ENCODE measurements at places on chromosomes 16 and 17.
A peak's percentile ranks its signal among the peaks of the same experiment; 100 is the strongest.

DNA sequence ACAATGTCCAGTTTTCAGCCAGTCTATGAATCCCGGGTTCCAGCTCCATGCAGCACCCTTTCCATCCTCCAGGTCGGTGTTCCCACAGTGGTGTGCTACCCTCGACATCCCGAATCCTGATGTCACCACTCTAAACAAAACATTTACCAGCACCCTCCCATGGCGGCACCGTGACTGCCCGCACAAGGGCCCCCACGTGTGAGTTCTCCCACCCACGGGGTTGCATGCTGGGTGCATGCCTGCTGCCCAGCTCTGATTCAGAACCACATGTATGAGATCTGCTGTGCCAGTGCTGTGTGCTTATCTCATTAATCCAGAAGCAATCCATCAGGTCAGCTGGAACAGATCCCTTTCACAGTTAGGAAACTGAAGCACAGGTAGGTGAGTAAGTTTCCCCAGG, 57.4 kb downstream of the C16orf78 start:
- peak; percentile 8 for DNase-seq

- DNase-seq = peak; percentile 93
These were observed 22.7 kb downstream of the TMEM235 start for GRCh38 chr17:78253946-78254672.

DNA sequence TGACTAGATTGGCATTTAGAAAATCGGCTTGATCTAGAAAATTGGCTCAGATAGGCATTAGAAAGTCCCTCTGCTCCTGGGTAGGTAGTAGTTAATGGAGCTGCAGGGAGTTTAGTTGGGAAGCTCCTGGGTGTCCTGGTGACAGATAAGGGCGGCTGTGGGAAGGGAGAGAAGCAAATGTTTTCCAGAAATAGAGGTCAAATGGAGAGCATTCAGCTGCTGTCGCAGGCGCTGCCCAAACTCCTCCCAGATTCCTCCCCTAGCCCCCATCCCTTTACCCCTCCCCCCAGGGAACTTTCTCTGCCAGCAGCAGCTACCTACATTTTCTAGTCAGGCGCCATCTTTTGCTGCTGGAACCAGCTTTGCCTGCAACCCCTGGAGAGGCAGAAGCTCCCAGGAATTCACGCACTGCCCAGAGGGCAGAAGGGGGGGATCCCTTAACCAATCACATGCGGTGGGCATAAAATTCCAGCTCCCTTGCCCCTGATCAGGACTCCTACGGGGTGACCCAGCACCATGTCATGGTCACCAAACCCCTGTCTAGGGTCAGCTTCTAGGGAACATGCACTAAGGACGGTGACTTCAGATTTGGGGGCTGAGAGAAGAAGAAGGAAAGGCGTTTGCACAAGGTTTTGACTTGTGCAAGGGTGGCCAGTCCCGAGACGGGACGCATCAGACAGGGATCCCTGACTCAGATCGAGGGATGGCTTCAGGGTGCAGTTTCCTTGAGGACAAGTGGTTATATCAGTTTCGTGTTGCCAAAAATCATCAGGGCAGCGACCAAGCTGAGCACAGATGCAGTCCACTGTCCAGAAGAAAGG, 43.8 kb downstream of the SOCS1 start:
- DNase-seq = no peak

GRCh38 chr17:77303620-77304019, 162.9 kb downstream of the SEC14L1 start:
- DNase-seq = no peak

DNA sequence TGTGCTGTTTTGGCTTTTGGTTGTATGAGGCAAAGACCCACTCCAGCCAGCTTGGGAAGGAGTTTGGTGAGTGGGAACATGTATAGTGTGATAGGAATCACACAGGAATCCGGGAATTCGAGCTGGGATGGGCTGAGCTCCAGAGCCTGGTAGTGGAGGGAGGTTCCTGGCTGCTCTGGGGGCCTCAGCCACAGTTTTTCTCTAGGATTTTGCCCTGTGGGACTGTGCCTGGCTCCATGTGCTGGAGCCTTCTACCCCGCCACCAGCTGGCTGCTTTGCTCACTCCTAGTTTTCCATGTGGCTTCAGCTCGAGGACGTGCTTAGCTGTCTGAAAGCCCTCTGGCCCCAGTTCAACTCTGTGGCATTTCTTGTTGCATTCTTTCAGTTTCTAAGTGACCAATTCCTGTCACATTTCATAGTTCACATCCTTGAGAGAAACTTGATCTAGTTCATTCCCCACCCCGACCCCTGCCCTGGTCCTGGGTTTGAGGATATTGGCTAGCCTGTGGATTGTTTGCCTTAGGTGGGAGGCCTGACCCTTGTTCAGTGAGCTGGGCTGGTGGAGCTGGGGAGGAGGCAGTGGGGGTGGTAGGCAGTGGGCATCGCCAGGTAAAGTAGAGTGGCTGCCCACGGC, 5.0 kb downstream of the SEC14L1 start:
- peak; percentile 84 for DNase-seq

DNA sequence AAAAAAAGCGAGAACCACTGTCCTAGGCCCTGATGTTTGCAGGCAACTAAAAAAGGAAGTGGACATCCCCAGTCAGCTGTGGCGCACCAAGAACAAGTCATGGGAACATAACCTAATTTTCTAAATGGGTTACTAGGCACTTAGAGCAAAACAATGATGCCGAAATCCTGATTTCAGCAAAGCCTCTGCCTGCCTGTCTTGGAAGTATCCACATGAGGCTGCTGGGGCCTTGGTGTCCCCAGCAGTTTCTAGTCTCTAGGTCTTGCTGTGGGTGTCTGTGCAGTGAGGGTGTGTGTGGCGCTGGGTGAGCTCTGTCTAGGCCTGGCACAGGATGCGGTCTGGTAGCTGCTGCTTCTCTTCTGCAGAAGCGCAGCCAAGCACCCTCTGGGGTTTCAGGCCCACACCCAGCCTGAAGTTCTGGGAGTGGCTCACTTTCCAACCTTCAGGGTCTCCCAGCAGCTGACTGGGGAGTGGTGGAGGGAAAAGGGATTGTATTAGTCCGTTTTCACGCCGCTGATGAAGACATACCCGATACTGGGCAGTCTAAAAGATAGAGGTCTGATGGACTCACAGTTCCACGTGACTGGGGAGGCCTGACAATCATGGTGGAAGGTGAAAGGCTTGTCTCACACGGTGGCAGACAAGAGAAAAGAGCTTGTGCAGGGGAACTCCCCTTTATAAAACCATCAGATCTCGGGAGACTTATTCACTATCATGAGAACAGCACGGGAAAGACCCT, 21.1 kb downstream of the STH start:
- DNase-seq = no peak

DNA sequence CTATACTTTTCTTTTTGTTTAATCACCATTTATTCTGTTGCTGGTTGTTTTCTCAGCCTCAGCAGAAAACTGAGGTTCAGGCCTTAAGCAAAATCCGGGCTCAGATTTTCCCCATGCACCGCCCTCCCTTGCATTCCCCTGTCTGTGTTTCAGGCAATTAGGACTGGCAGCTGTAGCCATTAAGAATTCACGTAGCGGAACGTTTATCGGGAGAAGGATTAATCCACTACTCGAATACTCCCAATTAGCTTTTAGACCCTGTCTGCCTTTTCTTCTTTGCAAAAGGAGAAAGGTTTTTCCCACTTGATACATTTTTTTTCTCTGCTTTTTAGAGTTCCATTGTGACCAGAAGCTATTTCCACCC, 173.1 kb downstream of the RPTOR start:
- DNase-seq = no peak

DNA sequence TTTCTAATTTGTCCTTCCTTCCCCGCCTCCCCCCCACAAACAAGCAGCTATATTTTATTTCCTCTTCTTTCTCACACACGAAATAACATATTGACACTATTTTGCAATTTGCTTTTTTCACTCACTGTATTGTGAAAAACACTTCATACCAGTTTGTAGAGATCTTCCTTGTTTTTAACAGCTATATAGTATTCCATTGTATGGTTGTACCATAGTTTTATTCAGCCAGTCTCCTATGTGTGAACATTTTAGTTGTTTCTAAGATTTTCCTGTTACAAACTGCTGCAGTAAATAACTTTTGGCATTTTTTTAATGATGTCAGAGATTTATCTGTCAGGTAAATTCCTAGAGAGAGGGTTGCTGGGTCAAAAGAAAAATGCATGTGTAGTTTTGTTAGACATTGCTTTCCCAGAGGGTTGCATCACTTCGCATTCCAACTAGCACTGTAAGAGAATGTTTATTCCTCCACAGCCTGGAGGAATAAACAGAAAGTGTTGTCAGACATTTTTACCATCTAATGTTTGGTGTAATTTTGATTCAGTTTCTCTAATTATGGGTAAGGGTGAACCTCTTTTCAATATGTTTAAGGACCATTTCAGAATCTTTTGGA, 101.2 kb downstream of the MRTFB start:
- DNase-seq = no peak

DNA sequence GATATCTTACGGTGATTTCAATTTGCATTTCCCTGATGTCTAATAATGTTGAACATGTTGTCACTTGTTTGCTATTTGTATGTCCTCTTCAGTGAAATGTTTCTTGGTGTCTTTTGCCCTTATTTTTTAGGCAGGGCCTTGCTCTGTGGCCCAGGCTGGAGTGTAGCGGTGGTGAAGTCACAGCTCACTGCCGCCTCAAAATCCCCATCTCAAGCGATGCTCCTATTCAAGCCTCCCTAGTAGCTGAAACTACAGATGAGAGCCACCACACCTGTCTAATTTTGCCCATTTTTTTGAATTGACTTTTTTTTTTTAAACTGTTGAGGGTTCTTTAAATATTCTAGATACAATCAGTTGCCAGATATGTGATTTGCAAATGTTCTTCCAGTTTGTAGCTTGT, 8.3 kb downstream of the UBE2G1 start:
- no peak for DNase-seq

GRCh38 chr16:51298800-51299199, 147.7 kb upstream of the SALL1 start:
- no peak for DNase-seq

DNA sequence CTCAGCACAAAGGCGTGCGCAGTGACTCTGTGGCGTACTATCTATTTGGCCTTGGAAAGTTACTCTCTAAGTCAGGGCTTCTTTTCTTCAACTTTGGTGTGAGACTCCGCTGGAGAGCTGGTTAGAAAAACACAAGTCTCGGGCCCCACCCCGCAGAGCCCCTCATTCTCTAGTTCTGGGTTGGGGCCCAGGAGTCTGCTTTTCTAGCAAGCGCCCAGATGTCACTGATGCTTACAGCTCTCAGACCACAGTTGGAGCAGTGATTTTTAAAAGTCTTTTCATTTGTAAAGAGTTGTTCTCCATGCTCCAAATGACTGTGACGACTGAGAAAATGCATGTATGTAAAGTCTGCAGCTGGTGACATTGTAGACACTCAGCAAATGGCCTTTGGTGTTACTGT, 582.3 kb downstream of the WWOX start:
- DNase-seq = no peak

DNA sequence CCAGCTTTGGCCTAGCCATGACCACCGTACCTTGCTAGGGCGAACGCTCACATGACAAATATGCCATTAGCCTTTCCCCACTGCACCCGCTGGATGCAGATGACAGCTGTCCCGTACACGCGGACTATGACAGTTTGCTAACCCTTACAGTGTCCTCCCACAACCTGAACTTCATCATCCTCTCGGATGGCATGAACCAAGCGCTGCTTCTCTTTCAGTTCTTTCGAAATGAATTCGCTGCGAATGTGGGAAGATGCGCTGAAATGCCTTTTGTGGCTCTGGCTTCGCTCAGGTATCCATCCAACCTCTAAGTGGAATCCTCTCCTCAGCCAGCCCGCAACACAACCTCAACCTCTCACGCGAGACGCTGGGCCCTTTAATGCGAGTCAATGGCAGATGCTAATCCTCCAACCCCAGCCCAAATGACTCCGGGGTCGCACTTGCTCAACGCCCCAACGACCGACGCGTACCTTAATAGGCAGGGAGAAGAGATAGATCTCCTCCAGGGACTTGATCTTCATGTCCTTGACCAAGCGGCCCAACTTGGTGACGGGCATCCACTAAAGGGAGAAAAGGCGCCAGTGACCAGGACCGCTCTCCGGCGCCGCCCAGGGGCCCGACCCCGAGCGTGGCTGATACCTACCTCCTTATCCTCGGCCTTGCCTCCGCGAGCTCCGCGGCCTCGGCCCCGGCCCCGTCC, 670 bp downstream of the RPS2 start:
- peak; percentile 65 for DNase-seq

GRCh38 chr17:27376637-27377547, 79.4 kb upstream of the KSR1 start:
- DNase-seq = no peak

GRCh38 chr16:29920288-29921033, 5.6 kb downstream of the KCTD13 start:
- DNase-seq = no peak

DNA sequence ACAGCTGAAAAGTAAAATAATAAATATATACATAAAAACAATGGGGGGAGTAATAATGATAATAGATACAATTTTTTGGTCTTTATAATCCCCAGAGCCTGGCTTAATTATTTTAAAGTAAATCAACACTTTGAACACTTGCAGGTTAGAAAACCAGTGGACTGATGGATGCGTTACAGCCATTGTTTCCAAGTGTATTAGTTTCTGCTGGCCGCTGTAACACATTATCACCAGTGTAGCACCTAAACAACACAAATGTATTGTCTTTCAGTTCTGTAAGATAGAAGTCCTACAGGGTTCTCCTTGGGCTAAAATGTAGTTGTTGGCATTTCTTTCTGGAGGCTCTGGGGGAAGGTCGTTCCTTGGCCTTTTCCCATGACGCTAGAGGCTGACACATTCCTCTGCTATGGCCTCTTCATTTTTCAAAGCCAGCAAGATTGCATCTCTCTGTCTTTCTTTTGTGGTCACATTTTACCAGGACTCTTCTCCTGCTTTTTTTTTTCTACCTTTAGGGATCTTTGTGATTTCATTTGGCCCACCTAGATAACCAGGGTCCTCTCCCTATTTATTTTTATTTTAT, 116.8 kb downstream of the WWOX start:
- no peak for DNase-seq

- DNase-seq = no peak
These were observed 13.9 kb upstream of the GINS3 start for GRCh38 chr16:58378401-58378800.

- no peak for DNase-seq
These were observed 11.7 kb downstream of the C17orf67 start for GRCh38 chr17:56821847-56822534.

- DNase-seq = peak; percentile 65
These were observed 52.9 kb upstream of the LGALS9 start for GRCh38 chr17:27577884-27578717.

DNA sequence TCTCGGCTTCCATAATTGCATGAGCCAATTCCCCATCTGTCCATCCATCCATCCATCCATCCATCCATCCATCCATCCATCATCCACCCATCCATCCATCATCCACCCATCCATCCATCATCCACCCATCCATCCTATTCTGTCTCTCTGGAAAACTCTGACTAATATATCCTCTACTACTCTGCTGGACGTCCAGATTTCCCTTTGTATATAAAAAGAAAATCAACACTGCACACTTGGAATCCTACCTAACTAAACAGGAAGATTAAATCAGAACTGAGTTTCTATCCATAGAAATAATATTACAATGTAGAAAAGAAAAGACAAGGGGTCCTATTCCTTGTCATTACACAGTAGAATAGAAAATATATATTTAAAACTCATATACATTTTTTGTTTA, 150.3 kb upstream of the CORO6 start:
- DNase-seq = no peak

DNA sequence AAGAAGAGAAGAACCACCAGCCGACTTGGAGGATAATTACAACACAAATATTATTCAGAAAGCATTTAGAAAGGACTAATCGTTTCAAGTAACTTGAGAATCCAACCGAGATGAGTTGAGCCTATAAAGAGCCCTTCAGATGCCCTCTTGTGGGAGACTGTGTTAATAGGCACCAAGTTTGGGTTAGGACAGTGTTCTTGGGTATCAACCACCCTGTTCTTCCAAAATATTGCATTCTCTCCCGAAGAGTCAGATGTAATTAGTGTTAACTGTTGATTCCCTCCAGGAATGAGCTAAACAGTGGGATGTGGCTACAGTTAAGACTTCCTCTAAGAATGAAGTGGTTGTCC, 87.8 kb upstream of the NOL11 start:
- DNase-seq = no peak
